ENCODE measurements at places on chromosomes 2 and 18.

DNA sequence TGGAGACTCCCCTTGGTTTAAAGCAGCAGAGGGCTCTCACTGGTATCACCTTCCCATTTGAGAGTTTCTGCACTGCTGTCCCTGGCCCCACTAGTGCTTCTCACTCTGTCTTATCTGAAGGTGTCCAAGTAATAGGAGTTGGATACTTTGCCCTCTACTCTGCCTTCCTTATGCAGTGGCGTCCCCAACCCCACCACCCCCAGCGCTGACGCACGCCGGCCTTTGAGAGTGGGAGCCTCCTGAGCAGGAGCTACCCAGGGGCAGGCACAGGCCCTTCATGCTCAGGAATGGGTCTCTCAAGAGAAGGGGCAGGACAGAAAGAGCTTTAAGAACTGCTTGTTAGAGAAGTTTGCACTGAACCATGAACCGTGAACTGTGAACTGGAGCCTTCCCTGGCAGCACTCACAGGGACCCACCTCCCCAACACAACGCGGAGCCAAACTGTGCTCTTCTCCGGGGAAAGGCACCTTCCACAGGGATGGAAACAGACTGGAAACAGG, 3.3 kb downstream of the CIB4 start:
- DNase-seq = no peak

DNA sequence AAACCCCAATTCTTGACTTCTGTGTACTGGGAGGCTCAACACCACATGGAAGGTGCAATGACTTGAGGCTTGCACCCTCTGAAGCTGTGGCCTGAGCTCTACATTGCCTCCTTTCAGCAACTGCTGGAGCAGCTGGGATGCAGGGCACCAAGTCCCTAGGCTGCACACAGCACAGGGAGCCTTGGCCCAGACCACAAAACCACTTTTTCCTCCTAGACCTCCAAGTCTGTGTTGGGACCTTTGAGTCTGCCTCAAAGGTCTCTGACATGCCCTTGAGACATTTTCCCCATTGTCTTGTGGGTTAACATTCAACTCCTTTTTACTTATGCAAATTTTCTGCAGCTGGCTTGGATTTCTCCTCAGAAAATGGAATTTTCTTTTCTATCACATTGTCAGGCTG, 62.6 kb upstream of the KCNE4 start:
- DNase-seq = no peak

DNA sequence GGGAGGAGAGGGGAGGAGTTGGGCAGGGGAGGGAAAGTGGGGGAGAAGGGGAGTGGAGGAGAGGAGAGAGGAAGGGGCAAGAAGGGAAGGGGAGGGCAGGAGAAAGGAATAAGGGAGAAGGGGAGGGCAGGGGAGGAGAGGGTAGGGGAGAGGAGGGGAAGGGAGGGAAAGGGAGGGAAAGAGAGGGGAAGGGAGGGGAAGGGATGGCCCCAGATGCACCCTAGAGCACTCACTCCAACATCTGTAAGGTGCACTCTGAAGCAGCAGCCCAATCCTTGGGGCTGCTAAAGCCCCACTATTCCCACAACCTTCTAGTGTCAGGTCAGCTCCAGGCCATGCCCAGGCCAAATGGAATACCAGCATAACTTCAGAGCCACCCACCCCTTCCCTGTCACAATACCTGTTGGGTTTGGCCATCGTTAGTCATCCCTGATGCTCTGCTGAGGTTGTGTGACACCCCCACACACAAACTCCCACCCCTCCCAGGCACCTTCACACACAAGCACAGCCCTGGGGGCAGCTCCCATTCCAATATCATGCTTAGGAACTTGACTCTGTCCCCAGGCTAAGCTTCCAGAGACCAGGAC, 55.7 kb upstream of the PKDCC start:
- DNase-seq = no peak

GRCh38 chr2:112730791-112731190, 10.0 kb downstream of the NT5DC4 start:
- no peak for DNase-seq

- DNase-seq = no peak
These were observed 36.9 kb downstream of the TRAK2 start for GRCh38 chr2:201414099-201415023.

- DNase-seq = no peak
These were observed 51.0 kb upstream of the BOD1L2 start for GRCh38 chr18:57095884-57096283.

GRCh38 chr2:23380562-23381065, 4.4 kb upstream of the KLHL29 start:
- DNase-seq = no peak

DNA sequence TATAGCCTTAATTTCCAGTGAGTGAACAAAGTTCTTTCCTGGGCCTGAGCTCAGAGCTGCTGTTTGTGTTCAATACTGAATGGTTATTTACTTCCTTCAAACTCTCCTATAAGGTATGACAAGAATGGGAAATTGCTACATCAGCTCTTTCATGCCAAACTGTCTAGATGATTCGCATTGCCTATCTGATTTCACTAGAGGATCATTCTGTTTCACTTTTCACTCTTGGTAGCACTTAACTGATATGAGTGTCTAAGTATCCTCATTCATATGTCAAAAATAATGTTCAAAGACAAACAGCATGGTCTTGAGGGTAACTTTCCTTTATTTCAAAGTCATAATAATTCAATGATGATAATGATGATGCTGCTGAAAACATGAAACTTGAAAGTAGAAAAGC, 32.9 kb upstream of the SCG2 start:
- no peak for DNase-seq

GRCh38 chr2:146661473-146662096, 1183.2 kb upstream of the ACVR2A start:
- no peak for DNase-seq

DNA sequence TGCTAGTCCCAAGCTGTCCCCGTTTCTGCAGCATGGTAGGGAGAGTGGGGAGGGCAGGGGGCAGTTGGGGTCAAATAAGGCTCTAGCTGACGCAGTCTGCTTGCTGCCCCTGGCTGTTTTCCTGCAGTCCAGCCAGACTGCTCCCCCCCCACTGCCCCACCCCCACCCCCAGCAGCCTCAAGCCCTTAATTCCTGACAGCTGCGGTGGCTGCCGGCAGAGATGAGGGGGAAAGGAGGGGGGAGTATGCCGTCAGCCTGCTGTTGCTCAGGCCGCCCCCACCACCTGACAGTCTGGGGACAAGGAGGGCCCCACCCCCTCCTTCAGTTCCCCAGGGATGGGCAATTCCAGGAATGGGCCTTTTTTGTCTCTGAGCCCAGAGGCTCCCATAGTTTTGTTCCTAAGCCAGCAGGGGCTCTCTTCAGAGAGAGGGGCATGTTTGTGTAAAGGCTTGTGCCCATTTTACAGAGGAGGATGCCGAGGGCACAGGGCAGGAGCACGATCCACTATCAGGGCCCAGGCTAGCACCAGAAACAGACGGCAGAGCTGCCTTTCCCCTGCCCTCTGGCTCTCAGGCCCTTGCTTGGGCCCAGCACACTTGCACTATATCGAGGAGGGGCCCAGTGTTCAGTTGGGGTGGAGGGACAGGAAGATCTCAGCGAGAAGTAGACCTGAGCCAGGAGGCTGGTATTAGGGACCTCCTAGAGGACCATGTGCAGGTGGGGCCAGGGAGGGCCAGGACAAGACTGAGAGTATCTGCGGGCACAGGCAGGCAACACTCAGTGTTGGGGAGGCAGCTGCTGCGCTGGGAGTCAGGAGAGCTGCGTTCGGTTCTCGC, 1.5 kb upstream of the WNT10A start:
- no peak for DNase-seq

DNA sequence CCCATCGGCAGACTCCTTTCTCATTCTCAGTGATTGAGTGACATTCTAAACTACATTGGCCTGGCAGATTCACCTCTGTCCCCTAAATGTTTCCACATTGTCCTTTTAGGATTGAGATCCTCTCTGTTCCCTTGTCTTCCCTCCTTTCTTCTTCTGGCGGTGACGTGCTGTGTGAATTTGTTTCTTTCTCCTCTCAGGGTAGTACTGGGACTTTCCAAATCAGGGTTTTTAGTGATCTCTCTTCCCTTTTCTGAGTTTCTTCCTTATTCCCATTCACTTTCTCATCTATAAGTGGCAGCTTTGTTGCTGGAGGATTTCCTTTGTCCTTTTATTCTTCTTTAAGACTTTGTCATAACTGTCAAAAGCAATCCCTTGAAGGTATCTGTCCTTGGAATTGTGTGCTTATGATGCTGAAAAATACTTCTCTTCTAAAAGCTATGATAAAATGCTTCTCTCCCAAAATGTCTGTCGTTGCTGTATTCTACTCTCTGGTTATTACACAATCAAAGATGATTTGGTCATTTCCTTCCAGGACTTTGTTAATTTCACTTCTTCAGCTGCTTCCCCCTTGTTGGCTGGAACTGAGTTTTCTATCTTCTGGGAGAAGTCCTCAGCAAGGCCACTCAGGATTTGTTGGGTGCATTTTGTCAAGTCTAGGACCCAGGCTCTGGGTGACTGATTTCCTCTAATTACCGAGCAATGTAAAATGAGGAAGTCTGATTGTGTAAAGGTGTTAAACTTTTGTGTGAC, 4.9 kb upstream of the IL1B start:
- DNase-seq = no peak

- no peak for DNase-seq
These were observed 74.9 kb upstream of the TFCP2L1 start for GRCh38 chr2:121359716-121360565.
